ENCODE measurements at places on chromosomes 7 and 10.
A peak's percentile ranks its signal among the peaks of the same experiment; 100 is the strongest.

- DNase-seq, result no peak
Observed at GRCh38 chr10:666237-667012, 23.0 kb downstream of the DIP2C start.

GRCh38 chr7:70674571-70675010 is 457.4 kb upstream of the GALNT17 start:
- DNase-seq, result no peak

GRCh38 chr7:96173781-96174180 is 148.1 kb downstream of the SLC25A13 start:
- no peak for DNase-seq

GRCh38 chr10:3106928-3107425 is 39.6 kb downstream of the PFKP start:
- no peak for DNase-seq

DNA sequence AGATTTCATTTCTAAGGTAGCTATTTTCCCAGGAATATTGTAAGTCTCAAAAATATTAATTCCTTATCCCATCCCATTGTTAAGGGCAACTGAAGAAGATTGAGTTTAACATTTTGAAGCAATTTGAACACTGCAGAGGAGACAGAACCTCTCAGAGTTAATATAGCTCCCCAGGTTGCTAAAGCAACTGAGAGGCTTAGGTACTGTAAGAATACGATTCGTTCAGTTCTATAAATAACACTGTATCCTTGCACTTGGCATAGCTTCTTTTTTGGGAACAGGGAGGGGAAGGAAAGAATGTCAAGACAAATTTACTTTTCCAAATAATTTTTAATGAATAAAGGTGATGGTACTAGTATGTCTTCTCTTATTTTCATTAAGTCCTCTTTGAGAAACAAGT is 658.4 kb upstream of the CELF2 start:
- DNase-seq, result no peak

DNA sequence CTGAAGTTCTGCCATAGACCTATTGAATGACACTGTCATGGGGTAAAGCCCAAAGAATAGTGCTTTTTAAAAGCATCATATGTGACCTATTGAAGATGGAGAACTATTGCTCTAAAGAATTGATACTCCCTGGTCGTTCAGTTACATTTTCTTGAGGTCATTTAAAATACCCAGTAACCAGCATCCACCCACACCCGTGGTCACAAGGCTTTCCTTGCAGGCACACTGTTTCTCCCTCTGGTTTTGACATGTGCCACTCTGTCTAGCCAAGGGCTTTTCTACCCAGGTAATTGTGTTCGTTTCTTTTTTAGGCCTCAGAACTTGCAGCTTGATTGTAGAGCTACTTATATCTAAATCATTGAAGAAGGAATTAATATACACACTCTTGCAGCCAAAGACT is 68.3 kb upstream of the LYZL2 start:
- DNase-seq, result no peak

GRCh38 chr10:84608126-84608525 is 279.7 kb downstream of the CCSER2 start:
- DNase-seq, result no peak

DNA sequence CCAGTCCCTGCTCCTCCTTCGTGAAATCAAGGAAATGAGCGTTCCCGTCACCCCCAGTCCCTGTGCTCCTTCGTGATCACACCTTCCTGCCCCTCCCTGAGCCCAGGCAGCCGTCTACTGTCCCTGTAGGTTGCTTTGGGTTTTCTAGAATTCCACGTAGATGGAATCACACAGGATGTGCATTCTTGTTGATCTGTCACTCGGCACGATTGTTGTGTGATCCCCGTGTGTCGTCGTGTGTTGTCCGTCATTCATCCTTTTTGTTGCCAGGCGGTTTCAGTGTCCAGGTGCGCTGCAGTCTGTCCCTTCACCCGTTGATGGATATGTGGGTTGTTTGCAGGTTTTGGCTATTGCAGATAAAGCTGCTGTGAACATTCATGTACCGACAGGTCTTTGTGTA is 9.4 kb downstream of the MTG1 start:
- DNase-seq, result no peak

DNA sequence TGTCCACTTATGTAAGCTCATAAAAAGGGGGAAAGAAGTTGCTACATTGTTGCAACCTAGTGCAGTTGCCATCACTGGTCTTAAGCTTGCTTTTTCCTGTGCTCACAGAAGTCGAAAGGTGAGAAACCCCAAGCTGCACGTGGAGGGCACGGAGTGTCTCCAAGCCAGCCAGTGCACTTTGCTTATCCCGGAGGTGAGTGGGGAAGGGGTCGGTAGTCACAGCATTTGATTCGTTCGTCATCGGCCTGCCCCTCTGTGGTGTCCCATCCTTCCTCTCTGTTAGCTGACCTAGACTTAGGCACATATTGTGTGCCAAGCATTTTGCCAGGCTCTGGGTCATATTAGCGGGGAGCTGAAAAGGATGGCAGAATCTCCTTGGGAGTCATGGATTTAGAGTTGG is 50.5 kb downstream of the DENND11 start:
- DNase-seq, result no peak

DNA sequence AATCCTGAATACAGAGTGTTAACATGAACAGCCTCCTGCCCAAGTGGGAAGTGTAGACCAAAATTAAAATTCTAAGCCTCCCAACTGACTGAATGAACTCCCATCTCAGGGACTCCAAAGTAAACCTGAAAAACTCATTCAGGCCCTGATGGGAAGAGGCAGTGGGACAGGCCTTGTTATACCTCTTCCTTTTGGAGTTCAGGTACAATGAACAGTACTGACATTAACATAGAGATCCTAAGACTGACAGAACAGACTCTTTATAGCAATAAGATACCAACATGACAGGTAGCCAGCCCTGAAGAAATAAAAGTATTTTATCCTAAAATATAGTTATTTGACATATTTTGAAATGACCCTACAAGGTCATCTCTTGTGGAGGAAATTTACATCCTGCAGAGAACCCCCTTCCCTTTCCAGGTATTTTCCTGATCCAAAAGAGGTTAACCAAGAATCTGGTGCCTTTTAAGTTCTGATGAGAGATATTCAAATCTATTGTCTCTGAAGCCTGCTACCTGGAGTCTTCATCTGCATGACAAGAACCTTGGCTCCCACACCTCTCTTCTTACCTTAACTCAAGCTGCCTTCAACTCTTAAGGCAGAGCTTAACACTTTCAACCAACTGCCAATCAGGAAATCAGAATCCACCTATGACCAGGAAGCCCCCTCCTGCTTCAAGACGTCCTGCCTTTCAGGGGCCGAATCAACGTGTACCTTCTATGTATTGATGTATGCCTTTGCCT is 103.3 kb upstream of the PFKP start:
- no peak for DNase-seq

DNA sequence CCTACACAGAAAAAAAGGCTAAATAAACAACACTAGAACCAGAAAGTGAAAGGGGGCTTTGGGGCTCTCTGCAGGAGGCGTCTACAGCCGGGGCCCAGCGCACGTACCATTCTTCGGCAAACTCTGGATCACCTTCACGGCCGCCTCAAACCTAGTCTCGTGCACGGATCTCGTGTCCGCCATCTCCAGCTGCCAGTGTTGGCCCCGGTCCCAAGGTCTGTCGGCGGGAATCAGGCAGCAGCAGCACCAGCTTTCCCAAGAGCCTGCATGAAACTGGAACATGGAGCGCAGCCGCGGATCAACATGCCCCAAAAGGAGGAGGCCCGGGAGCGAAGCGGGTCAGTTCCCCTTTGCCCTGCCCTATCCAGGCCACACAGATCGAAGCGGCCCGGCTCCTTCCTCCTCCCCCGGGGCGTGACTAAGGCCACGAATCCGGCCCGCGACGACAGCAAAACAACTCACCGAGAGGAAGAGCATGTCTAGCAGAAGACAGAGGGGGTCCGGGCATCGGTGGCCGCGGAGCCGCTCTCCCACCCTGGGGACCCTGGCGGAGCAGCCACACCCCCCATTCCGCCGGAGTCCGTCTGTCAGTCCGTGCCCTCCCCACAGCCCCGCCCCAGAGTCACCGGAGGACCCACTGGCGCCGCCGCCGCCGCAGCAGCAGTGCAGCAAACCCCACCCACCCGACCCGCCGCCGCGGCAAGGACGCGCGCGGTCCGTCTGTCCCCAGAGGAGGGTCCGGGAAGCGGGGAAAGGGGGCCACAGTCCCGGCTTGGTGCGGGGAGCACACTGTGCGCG is at the start of gene ACBD5:
Gene ACBD5, minus strand, starts transcription at position 586 of the 798 bp plus-strand sequence. Its CDS starts 109 bp downstream, at position 477.
- DNase-seq, result peak; percentile 42

GRCh38 chr7:135879233-135879632 is 97.9 kb downstream of the MTPN start:
- no peak for DNase-seq

GRCh38 chr10:21858455-21858854 is 145.1 kb downstream of the DNAJC1 start:
- no peak for DNase-seq

DNA sequence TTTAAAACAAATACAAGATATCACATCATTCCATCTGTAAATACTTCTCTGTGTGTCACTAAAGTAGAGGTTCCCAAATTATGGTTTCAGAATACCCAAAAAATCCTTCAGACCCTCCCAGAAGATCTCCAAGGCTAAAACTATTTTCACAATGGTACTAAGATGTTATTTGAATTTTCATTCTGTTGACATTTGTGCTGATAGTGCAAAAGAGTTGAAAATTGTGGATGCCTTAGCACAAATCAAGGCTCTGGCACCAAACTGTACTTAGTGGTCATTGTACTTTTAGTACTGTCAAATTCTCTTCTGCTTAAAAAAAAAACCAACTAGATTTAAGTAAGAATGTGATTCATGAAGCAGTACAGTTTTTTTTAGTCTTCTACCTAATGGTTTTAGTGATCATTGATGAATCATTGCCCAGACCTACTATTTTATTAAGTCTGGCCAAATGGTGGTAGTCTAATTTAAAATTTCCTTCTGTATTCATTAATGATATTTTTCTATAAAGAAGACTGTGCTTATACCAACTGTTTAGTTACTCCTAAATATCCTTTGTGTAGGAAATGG is 50.5 kb downstream of the TPST1 start:
- no peak for DNase-seq

DNA sequence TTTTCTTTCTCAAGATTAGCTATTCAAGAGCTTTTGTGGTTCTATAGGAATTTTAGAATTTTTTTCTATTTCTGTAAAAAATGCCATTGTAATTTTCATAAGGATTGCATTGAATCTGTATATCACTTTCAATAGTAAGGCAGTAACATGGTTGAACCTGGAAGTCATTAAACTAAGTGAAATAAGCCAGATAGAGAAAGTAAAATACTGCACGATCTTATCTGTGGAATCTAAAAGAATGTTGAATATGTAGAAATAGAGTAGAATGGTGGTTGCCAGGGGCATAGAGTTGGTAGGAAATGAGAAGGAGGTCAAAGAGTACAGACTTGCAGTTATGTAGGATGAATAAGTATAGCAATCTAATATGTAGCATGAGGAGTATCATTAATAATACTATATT is 1073.5 kb upstream of the LRRN3 start:
- DNase-seq, result no peak

GRCh38 chr10:97682042-97682441 is 5.0 kb downstream of the AVPI1 start:
- no peak for DNase-seq

DNA sequence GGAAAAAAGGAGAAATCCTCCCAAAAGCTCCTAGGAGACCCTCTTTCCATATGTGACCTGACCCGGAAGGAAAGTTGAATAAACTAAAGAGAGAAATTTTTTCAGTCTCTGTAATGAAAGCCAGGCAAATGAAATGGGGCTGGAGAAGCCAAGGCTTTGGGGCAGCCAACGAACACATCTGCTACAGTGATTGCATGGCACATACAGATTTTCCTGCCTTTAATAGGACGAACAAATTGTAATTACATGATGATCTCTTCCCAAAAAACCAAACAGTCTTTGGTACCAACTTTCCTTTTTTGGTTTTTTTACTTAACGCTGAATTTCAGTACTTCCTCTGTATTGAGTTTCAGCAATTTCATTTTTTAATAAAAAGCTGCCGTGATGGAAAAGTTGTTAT is 23.5 kb upstream of the PTN start:
- no peak for DNase-seq

DNA sequence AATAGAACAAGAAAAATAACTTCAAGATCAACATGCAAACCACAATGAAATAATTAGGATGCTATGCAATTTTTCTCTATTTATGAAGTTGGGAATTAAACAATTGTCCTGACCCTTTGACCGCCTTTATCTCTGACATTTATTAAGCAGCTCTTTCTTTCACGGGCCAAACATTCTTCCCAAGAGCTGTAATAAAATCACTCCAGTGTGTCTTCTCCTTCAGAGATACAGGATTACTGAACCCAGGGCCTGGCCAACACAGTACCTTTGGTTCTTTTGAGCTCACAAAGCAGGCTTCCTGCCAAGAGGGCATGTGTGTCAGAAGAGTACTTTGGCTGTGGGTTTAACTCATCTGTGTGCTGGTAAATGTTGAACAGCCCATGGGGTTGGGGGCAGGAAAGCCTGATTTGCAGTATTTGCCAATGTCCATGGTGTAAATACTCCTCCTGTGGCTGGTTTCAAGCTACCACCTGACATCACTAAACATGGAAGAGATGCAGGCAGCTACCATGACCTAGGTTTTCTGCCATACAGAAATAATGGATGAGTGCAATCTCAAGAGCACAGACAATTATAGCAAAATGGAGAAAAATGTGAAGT is 121.7 kb downstream of the FANK1 start:
- DNase-seq, result no peak

DNA sequence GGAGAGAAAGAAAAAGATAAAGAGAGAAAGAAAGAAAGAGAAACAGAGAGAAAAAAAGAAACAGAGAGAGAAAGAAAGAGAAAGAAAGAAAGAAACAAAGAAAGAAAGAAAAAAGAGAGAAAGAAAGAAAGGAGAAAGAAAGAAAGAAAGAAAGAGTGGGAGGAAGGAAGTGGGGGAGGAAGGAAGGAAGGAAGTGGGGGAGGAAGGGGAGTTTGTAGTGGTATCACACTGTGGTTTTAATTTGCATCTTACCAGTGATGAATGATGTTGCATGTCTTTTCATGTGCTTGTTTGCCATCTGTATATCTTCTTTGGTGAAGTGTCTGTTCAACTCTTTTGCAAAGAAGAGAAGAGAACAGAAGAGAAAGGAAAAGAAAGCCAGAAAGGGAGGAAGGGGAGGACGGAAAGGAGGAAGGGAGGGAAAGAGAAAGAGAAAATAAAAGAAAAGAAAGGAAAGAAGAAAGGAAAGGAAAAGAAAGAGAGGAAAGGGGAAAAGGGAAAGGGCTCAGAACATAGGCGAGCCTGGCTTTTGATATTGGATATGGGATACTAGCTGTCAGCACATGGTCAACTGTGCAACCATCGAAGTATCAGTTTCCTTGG is 79.2 kb upstream of the FRMD4A start:
- no peak for DNase-seq

GRCh38 chr7:49433794-49434193 is 339.6 kb upstream of the VWC2 start:
- DNase-seq, result no peak

DNA sequence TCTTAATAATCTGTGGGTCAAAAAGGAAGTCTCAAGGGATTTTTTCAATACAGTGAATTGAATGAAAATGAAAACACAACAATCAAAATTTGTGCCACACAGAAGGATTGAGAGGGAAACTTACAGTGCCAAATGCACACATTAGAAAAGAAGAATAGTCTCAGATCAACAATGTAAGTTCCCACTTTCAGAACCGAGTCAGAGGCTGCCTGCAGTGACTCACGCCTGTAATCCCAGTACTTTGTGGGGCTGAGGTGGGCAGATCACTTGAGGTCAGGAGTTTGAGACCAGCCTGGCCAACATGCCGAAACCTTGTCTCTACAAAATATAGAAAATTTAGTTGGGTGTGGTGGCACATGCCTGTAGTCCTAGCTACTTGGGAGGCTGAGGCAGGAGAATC is 12.5 kb upstream of the KEL start:
- DNase-seq, result no peak
